ENCODE measurements at places on chromosomes 1 and 21.

DNA sequence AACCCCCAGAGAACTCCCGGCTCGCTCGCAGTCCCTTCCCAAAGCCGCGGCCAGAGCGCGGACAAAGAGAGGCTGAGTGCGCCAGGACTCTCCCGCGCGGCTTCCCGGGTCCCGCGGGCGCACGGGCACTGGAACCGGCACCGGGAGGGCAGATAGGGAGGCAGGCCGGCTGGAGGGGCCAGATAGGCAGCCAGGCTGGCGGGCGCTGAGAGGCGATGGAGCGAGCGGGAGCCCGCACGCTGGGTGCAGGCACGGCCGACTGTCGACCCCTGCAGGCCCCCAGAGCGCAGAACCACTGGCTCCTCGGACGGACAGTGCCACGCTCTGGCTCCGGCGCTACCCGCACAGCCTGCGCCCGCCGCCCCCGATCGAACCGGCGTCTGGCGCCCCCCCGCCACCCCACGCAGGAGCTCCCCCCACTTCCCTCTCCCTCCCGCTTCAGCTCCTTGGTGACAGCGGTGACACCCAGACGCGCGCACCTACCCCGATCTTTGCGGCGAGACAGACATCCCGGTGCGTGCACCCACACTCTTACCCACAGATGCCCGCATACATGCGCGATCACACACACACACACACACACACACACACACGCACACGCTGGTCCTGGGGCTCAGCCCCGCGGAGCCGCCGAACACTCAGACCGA is 534 bp downstream of the SLC6A9 start:
- peak; percentile 81 for DNase-seq

GRCh38 chr1:43995984-43996732 is 4.8 kb downstream of the CCDC24 start:
- DNase-seq, result no peak

DNA sequence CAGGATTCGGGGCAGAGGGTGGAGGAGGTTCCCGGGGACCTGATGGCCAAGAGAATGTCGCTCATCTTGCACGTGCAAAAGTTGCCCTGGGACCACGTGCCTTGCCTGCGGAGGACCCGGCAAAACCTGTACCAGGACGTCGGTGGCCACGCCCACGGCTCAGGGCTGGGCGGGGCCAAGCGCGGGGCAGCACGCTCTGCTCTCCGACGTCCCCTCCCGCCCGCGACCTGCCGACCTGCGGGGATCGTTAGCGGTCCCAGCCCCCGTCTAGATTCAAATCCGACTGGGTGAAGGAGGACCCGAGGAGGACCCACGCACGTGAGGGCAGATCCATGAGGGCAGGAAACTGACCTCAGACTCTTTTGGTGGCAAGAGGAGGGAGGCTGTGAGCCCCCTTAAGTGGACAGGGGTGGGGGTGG is at the start of gene C1orf167:
Gene C1orf167, plus strand, starts transcription at position 206 of the 419 bp plus-strand sequence. CDS start 2,208 bp downstream, outside the sequence.
- DNase-seq, result no peak

- no peak for DNase-seq
These were observed 2.4 kb downstream of the ATP8B2 start for GRCh38 chr1:154327466-154328317.

DNA sequence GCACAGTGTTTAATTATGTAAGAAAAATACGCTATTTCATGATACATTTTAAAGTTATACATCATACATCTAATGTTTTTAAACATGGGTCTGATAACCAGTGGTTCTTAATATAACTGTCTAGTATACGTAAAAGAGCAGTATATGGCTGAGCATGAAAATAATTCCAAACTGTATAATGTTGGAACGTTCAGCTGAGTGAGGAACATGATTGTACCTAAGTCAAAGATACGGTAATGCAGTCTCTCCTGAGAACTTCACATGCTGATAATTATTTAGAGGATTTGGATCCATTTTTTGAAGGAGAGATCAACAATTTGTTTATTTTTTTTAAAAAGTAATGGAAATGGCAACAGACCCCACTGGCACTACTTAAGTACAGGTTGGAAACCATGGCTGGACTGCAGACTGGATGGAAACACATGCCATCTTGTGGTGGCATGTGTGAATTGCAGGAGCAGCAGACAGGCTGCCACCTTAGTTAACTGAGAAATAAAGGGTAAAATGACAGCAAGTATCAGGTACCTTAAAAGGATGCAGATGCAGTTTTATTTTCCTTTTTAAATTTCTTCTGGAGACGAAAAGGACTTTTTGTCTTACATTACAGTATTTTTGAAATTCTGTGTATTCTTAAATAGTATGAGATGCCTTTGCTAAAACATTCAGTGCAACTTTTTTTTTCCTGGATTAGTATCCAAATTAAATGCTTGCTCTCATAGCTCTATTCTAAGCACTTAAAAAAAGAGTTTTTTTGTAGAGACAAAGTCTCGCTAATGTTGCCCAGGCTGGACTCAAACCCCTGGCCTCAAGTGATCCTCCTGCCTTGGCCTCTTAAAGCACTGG is 73.8 kb downstream of the MTR start:
- no peak for DNase-seq

GRCh38 chr1:32192220-32192948 is 8.0 kb upstream of the CCDC28B start:
- no peak for DNase-seq

DNA sequence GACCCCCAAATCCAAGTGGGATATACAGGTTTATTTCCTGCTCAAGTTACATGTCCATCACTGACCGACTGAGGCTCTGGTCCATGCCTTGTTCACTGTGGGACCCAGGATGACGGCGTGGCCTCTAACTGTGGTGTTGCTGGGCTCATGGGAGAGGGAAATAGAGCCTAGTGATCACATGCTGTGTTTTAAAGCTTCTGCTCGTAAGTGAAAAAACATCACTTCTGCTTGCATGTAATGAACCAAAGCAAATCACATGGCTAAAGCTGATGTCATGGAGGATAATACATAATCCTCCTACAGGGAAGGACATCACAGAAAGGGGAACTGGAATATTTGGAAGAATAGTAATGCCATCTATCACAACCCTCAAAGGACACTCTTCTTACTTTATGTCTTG is 107.6 kb downstream of the FASLG start:
- DNase-seq, result no peak
